Transverse colon (tissue), 4 donors: ENCODE measurements at places on chromosomes 3 and 15.

DNA sequence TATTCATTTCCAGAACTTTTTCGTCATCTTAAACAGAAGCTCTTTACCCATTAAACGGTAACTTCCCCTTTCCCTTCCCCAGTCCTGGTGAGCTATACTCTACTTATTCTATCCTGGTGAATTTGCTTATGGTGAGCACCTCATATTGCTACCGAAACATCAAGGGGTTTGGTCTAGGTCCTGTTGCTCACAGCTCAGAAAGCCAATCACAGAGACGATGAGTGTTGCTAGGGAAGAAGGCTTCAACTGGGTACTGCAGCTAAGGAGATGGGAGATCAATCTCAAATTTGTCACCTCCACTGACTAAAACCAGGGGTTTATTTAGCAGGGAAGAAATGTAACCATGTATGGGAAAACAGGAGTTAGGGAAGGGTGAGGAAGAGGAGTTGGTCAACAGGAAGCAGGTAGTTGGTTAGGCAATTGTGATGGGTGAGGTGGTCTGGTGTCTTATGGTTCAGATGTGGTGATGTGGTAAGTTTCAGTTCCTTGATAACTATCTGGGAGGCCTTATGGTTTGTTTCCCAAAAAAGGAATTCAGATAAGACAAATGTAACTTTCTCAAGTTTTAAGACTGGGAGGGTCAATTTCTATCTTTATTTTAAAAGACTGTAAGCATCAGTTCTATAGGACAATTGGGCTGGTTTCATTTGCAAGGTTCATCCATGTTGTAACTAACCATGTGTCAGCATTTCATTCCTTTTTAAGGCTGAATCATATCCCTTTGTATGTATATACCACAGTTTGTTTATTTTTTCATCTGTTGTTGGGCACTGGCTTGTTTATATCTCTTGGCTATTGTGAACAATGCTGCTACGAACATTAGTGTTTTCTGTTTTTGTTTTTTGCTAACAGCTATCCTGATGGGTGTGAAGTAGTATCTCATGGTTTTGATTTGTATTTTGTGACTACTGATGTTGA lies 24.3 kb downstream of the ARHGAP11B start:
- no peak for DNase-seq

DNA sequence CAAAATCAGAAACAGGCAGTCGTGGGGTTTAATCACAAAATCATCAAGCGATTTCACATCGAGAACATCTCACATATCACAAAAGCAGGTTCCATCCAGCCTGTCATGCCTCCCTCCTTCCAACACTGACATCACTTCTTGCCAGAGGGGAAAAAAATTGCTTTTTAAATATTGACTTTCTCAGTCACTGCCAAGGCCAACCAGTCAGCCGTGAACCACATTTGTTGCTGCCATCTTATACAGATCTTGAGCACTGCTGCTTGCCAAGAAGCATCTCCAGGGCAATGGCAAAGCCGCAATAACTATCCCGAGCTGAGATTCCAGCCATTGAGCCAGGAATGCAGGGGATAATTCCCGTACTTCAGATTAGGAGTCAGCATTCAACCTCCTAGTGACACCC lies 174.6 kb downstream of the ANXA2 start:
- DNase-seq = no peak

GRCh38 chr15:81309647-81310450 lies 14.1 kb downstream of the STARD5 start:
- no peak for DNase-seq

DNA sequence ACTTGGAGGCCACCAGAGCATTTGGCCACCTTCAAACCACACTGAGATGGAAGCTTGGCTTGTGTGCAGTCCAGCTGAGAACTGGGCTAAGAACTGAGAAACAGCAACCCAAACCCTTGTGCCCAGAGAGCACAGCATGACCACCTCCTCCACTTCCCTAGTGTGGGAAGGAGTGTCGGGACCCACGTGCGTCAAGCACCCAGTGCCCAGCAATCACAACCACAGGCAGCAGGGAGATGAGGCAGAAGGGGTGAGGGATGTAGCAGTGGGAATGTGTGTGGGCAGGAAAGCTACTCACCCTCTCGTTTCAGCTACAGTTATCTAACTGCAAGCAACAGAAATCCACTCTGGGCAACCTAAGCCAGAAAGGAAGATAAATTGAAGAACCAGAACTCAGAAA lies 25.0 kb upstream of the RFTN1 start:
- no peak for DNase-seq

DNA sequence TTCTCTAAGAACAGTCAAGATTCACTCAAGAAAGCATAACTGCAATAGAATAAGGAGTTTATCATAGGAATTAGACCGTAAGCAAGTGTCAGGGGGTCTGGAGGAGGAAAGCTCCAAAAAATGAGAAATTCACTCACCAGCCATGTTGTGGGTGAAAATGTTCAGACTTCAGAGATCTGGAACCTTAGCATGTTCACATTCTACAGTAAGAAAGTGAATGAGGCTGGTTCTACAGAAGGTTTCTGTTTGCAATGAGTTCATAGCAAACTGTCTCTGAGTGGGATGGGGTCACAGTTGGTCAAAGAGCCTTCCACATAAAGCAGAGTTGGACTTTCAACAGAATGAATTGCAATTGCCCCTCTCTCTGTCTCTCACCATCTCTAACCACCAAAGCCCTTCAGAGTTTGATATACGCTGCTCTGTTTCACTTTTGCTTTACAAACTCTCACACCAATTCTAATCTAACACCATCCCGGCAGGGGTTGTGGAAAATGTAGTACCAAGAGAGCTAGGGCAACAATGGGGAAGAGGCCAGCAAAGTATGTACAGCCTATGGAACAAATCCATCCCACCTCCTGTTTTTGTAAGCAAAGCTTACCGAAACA lies 581.8 kb upstream of the UBE2E2 start:
- DNase-seq = no peak

DNA sequence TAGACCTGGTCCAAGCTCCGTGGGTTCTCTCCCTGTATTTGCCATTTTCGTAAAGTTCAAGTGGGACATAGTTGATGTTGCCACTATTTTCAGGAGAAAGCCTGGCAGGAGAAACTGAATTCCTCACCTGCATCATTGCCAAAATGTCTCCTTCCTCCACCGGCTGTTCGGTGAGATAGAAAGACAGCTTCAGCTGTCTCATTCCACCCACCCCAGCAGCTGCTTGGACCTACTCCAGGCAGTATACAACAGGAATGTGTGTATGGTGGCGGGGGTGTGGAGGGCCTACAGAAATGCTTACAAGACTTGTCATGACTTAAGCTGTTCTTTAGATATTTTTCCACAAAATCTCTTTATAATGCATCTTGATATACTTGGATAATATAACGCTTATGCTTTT lies 132.7 kb upstream of the RAP2B start:
- DNase-seq = no peak

GRCh38 chr3:42256135-42256819 lies 9.7 kb downstream of the CCK start:
- DNase-seq = no peak

- no peak for DNase-seq
Observed at GRCh38 chr3:194382892-194383223, 13.3 kb upstream of the LRRC15 start.
